HFF-Myc (cell line): ENCODE measurements at places on chromosomes 13 and 19.

- peak; percentile 46 for DNase-seq
Observed at GRCh38 chr13:31733647-31734046, 5.7 kb upstream of the RXFP2 start.

- DNase-seq = no peak
Observed at GRCh38 chr13:104372095-104372655, 1306.0 kb upstream of the SLC10A2 start.

GRCh38 chr13:31853643-31854326 is 114.5 kb downstream of the RXFP2 start:
- no peak for DNase-seq

DNA sequence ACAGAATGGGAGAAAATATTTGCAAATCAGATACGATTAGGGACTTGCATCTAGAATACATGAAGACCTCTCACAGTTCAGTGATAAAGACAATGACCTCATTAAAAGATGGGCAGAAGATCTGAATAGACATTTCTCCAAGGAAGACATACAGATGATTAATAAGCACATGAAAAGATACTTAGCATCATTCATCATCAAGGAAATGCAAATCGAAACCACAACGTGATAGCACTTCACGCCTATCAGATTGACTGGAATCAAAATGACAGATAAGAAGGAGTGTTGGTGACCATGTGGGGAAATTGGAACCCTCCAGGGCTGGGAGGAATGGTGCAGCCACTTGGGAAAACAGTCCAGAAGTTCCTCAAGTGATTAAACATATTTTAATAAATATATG is 25.8 kb downstream of the CFAP97D2 start:
- no peak for DNase-seq

DNA sequence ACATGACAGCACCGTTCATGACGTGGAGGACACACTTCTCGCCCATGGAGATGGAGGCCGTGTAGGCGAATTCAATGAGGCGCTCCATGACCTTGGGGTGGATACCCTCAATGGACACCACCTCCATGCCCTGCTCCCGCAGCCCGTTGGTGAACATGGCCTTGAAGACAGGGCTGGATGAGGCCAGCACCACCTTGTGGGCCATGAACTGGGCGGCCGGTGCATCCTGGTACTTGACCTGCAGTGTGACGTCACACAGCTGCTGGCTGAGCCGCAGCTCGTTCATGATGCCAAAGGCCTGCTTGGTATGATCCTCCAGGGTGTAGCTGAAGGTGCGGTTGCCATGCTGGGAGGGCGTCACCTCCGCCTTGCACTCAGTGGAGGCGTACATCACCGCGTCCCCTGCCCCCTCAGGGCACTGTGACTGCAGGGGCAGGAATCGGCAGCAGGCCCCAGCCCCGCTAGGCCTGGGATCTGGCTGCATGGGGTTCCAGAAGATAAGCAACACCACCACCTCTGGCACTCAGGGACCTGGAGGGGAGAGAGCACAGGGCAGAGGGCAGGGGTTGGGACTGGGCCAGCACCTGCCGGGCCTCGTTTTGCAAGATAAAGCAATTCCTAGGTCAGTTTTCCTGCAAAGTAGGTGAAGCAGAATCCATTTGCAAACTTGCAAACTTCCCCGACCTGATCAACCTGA is 3.5 kb downstream of the KEAP1 start:
- no peak for DNase-seq

DNA sequence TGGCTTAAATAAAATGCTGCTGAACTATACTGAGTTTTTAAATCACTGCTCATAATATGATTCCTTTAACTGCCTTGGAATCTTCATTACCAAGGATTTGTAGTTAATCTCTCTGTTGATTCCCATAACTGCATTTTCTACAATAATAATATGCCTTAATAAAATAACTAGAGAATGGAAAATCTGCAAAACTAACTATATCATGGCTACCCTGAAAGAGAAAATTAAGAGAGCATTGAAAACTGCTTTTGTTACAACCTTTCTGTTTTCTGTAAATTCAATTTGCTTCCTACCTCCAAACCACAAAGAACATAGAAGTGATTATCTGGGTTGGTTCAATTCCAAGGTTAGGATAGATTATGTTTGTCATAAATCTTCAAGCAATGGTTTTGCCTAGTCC is 202.8 kb upstream of the ATXN8OS start:
- DNase-seq = no peak

DNA sequence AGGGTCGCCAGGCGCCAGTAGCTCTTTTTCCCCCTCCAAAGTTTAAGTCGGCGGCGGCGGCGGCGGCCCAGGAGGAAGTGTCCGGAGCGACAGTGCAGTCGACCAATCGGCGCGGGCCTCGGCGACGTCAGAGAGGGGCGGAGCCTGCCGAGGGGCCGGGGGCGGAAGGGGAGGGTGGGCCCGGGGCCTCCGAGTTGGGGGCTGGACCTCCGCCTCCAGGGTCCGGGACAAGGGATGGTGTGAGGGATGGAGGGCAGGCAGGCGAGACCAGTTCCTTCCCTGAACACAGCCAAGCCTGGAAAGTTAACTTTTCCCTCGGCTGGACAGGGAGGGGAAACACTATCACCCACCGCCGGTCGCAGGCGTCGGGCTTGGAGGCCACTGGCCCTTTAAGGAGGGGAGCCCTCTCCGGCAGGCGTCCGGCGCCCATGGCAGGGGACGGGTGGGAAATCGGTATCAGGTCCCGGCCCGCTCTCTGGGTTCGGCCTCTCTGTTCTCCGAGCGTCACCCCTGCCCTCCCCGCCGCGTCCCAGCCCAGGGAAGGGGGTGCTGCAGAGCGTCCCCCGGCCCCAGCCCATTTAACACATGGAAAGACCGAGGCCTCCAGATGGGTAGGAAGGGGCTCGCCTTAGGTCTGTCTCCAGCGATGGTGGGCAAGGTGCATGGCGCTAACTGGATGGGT is at the start of gene PRKD2:
PRKD2 (minus strand) TSS at position 81 of the 682 bp plus-strand sequence. CDS start 744 bp downstream, outside the sequence.
- no peak for DNase-seq

GRCh38 chr13:57286511-57287098 is 119.6 kb downstream of the PRR20E start:
- no peak for DNase-seq

DNA sequence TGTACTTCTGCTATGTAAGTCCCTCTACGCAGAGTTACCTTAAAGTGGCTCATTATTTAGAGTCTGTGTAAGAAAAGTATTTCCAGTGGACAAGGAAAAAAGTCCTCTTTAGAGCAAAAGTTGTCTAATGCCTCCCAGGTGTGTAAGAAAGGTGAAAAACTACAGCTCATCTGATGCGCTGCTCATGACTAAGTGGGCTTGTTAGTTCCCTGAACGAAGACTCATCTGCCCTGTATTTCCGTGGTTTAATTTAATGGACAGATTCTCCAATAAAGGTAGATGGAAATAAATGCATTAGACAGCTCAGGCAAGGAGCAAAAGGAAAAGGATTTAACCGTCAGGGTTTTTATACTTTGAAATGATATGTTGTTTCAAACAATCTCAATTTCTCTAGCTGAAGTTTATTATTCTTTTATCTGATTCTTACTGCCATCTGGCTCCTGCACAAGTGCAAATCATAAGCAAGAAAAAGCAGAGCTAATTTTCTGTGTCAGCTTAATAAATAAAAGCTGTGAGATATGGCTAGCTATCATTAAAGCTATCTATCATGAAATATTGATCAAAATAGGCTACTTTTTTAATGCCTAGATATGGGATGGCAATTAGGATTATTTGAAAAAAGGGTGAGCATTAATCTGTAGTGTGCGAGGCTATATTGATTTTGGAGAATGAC is 73.7 kb upstream of the PCDH9 start:
- no peak for DNase-seq

DNA sequence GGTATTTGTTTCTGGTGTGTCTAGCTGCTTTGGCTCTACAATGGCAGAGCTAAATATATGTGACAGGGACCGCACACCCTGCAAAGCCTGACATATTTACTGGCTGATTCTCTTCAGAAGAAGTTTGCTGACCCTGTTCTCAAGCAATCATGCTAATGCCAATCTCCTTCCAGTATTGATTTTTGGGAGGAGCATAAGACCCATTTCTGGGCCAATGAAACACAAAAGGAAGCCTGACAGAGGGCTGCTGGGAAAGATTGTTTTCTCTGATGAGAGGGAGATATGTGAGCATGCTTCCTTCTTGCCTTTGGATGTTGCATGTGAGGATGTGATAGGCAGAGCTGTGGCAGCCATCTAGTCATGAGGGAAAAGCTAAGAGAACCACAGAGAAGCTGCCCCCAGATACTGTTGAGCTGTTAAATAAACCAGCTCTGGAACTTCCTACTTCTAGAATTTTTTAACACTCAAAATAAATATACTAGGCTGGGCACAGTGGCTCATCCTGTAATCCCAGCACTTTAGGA is 31.4 kb upstream of the TPTE2 start:
- DNase-seq = no peak

- no peak for DNase-seq
Observed at GRCh38 chr19:6527893-6528543, 2.8 kb upstream of the TNFSF9 start.

DNA sequence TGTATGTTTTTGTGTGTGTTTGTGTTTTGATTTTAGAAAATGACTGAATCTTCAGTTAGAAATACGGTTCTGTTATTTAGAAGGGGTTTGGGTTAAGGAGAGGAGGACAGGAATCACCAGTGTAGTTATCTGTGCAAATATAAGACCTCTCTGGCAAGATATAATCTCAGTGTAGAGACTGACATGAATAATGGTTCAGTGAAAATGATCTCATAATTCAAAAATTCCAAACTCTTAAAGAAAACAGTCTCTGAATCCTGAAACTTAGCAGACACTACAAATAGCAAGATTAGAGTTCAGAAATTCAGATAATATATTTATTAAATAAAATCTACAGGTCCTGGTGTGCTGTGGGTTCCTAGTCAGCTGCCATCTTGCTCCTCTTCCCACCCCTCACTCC is 73.5 kb downstream of the PDS5B start:
- no peak for DNase-seq

- no peak for DNase-seq
Observed at GRCh38 chr13:45690636-45691035, 11.5 kb upstream of the CBY2 start.

DNA sequence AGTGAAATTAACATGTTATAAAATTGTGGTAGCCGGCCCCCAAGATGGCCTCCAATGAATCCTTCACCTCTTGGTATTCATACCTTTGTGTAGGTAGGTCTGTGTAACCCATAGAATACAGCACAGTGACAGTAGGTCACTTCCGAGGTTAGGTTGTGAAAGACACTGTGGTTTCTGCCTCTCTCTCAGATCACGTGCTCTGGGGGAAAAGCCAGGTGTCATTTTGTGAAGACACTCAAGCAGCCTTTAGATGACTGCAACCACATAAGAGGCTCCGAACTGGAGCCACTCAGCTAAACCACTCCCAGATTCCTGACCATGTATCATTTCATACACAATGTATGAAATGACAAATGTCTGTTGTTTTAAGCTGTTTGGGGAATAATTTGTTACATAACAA is 9.8 kb upstream of the USPL1 start:
- no peak for DNase-seq

DNA sequence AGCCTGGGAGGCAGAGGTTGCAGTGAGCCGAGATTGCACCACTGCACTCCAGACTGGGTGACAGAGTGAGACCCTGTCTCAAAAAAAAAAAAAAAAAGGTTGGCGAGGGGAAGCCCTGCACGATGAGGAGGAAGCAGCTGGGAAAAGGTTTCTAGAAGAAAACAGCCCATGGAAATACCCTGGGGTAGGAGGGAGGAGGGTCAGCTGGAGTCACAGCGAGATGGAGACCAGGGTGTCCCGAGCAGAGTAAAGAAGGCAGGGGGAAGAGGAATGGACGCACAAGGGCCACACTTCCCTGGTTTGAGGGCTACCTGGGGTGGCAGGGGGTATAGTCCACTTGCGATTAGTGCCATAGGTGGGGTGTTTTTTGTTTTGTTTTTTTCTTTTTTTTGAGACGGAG is 6.4 kb downstream of the KANK3 start:
- no peak for DNase-seq

DNA sequence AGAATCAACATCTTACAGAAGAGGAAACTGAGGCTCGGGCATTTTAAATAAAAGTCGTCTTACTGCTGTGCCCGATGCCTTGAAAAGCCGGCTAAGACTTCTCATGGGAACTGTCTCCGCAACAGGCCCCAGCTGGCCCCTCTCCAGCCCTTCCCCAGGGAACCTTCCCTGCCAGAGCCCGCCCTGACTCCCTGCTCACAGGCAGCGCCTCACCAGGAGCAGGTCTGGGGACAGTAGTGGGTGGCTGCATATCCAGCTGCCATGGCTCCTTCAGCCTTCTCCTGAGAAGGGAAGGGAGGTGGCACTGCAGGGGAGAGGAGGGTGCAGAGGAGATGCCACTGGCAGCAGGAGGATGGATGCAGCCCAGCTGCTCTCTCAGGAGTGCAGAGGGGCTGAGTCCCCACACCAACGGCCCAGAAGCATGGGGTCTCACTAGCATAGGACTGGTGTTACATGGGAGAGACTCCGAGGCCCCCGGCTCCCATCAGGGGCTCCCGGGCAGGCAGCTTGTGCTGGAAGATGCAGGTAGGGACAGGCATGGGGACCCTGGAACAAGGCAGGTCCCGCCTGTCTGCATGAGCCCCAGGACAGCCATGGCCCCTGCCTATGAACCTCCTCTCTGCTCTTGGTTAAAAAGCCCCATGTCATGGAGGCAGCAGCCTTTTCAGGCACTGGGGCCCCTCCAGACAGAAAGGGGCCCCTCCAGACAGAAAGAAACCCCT is 216.4 kb upstream of the SGCG start:
- no peak for DNase-seq

DNA sequence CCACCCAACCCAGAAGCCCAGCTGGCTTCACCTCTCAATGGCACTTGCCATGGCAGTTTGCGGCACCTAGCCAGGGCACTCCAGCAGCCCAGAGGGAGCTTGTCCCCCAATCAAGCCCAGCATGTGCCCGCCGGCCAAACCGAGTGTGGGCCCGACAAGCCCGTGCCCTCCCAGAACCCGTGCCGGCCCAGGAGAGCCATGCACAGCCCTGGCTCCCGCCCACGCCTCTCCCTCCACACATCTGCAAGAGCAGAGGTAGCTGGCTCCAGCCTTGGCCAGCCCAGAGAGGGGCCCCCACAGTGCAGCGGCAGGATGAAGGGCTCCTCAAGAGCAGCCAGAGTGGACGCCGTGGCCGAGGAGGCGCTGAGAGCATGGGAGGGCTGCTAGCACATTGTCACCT is 2278.0 kb upstream of the PCDH20 start:
- no peak for DNase-seq
